ENCODE measurements at places on chromosomes 11 and 22. TPM values are rescaled to one million over a fixed set of nuclear protein-coding genes. Genes with fewer than 3 reads are reported as not detected.

The PDE3B gene
- total RNA-seq, result 0.03 TPM

The C1QTNF6 gene
- total RNA-seq, result 3.4 TPM

The SYT13 gene
- not detected for total RNA-seq

The CD248 gene
- 629 TPM for total RNA-seq

The FOLH1 gene
- total RNA-seq, result not detected

The ACR gene
- not detected for total RNA-seq

The KRTAP5-9 gene
- total RNA-seq, result not detected

GRCh38 chr11:8811571-8811970 lies 99.4 kb upstream of the AKIP1 start:
- no peak for DNase-seq
- no peak overlapping the region for H3K4me3 ChIP-seq
- H3K27ac ChIP-seq, result no peak overlapping the region
- peaks cover 26% of the 10 kb centered on the region for H3K4me1 ChIP-seq

DNA sequence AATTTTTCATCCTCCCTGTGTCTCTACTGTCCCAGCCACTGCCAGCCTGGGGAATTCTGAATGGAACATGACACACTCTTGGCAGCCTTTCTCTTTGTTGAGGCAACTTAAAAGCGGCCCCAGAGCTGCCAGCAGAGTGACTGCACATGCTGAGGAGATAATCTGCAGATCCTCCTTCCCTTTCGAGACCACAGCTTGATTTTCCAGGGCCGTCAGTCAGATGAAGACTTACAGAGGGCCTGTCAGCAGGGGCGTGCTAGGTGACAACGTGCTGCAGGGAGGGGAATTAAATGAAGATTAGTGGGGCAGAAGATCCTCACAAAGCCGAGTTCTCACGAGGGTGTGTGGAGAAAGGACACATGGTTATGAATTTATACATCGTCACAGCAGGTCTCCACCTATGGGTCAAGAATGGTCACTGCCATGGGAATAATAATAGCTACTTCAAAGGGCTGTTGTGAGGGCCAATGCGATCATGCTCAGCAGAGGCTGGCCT lies 193.5 kb upstream of the PITPNB start:
- DNase-seq, result no peak
- no peaks in the 10 kb centered on the region for H3K36me3 ChIP-seq
- no peaks in the 10 kb centered on the region for H3K27me3 ChIP-seq
- H3K4me3 ChIP-seq, result no peak overlapping the region
- peaks cover 24% of the 10 kb centered on the region for H3K4me1 ChIP-seq
- no peak overlapping the region for H3K27ac ChIP-seq

DNA sequence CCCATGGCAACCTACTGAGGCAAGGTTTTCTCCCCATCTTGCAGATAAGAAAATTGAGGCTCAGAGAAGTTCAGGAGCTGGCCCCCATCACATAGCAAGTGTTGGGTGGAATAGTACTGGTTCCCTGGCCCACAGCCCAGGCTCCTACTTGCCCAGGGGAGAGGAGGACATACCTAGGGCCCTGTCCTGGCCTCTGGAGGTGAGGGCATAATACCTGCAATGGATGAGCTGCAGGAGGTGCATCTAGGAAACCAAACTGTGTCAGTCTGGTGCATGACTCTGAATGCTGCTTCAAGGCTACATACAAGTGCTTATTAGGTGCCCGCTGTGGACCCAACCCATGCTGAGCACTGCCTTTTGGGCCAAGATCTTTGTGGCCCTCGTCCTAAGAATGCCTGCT lies 40.0 kb upstream of the TPBGL start:
- peaks cover 9% of the 10 kb centered on the region for H3K4me1 ChIP-seq
- H3K4me3 ChIP-seq, result no peak overlapping the region
- H3K27me3 ChIP-seq, result no peaks in the 10 kb centered on the region

GRCh38 chr11:38272376-38272775 lies 1674.3 kb upstream of the RAG2 start:
- H3K27me3 ChIP-seq, result no peaks in the 10 kb centered on the region
- H3K27ac ChIP-seq, result no peak overlapping the region
- H3K4me3 ChIP-seq, result no peak overlapping the region

GRCh38 chr11:17645190-17645970 lies 74.0 kb upstream of the MYOD1 start:
- H3K4me3 ChIP-seq, result no peak overlapping the region
- no peak overlapping the region for H3K27ac ChIP-seq
- DNase-seq, result no peak
- H3K4me1 ChIP-seq, result no peaks in the 10 kb centered on the region
- H3K36me3 ChIP-seq, result no peaks in the 10 kb centered on the region

DNA sequence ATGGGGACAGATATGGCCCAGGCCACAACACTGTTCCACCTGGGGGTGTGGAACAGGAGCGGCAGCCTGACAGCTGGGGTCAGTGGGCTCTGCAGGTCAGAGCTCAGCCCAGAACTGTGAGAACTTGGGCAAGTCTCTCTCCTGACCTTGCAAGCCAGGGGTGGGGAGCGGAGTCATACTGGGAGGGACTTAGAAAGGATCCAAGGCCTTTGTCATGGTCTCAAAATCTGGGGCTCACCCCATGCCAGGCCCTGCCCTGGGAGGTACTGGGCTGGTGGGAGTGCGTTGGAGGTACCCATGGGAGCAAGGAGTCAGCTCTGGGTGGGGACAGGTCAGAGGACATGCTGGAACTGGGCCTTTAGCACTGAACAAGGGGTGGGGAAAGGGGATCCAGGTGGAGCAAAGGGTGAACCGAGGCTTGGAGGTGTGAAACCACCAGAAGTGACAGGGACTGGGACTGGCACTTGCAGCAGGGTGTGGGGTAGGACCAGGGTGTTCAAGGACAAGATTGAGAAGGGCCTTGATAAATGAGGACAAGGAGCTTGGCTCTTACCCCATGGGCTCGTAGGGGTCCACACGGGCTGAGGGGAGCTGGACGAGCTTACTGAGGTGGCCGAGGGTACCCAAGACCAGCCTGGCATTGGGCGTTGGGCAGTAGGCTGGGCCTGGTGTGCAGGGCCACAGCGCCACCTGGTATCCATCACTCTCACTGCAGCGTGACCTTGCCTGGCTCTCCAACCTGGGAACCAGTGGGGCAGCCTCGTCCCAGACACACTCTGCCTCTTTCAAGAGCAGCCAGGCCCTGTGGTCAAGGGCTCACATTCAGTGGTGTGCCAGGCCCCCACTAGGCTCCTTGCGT lies 7.4 kb upstream of the PMM1 start:
- no peak overlapping the region for H3K27ac ChIP-seq
- no peaks in the 10 kb centered on the region for H3K27me3 ChIP-seq
- peaks cover 18% of the 10 kb centered on the region for H3K4me1 ChIP-seq
- peaks cover 7% of the 10 kb centered on the region for H3K36me3 ChIP-seq
- H3K4me3 ChIP-seq, result no peak overlapping the region

DNA sequence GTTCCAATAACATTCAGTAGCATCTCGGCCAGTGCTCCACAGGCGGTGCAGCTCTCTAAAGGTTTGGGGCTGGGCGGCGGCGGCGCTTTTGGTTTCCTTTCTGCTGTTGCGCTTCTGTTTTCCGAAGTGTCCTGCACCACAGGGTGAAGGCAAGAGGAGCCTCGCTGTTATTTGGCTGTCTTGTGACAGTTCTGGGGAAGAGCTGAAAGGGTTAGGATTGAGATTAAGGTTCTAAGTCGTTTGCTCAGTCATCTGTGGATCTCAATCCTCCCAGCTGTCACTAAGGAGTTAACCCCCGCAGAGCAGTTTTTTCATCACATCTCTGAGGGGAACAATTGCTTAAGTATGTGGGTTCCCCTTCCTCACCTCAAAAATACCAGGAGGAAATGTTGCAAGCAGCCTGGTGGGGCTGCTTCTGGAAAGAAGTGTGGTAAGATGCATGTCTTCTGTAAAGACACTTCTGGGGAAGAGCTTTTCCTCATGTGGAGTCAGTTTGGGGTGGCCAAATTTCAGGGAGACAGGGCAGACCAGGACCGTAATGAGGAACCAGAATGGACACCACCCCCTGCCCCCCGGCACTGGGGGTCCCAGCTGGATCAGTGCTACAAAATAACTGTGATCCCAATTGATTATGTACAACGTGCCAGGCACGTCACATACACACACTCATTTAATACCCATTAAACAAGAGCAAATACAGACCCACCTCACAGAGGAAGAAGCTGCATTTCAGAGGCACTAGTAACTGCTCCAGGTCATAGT lies 14.2 kb downstream of the TMEM121B start:
- H3K4me3 ChIP-seq, result no peak overlapping the region
- no peak overlapping the region for H3K27ac ChIP-seq
- no peak for DNase-seq
- H3K36me3 ChIP-seq, result peaks cover 70% of the 10 kb centered on the region

- peaks cover 16% of the 10 kb centered on the region for H3K27me3 ChIP-seq
- H3K4me1 ChIP-seq, result no peaks in the 10 kb centered on the region
- no peak overlapping the region for H3K27ac ChIP-seq
- H3K4me3 ChIP-seq, result no peak overlapping the region
- no peaks in the 10 kb centered on the region for H3K36me3 ChIP-seq
Measured at GRCh38 chr22:47249370-47249928, 487.0 kb downstream of the TBC1D22A start.

- no peak overlapping the region for H3K4me3 ChIP-seq
- no peaks in the 10 kb centered on the region for H3K36me3 ChIP-seq
Measured at GRCh38 chr11:133064152-133064877, 468.0 kb downstream of the OPCML start.

Measured in SJSA1 (cell line).